ENCODE measurements at places on chromosomes 11 and 22.

DNA sequence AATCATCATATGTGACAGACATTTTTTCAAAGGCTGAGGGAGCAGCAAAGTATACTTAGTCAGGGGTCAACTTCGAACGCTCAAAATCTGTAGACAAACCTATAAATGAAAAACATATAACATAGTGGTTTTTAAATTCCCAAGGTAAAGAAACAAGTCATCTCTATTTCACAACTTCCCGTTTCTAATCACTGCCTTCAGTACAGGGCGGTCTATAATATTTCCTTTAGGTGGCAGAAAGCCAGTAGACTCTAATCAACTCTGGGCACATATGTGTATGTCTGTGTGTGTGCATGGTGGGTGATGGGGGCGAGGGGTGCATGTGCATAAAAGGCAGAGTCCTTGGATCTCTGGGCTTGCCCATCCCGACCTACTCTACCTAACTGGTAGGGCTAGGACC is 55.0 kb upstream of the ARFGAP3 start:
- no peak for DNase-seq

DNA sequence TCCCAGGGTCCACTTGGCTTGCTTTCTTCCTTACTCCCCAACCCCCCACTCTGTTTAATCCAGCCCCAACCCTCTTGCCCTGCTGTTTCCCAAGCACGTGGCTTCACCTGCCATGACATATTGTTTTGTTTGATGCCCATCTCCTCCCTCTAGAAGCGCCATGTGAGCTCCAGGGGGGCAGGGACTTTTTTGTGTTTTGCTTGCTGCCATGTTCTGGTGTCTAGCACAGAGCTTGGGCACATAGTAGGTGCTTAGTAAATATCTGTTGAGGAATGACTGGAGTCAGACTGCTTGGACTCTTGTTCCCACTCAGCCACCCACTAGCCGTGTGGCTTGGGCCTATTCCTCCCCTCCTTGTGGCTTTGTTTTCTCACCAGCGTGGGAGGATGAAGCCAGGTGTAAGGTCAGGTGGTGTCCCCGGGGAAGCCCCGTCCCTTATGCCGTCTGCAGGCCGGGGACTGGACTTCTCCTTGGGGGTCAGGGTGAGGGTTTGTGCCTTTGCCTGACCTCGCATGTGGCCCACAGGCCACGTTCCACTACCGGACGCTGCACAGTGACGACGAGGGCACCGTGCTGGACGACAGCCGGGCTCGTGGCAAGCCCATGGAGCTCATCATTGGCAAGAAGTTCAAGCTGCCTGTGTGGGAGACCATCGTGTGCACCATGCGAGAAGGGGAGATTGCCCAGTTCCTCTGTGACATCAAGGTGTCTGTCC is 3.8 kb downstream of the AIP start:
- peak; percentile 86 for DNase-seq

GRCh38 chr11:57203882-57204480 is 22.2 kb downstream of the LRRC55 start:
- no peak for DNase-seq

DNA sequence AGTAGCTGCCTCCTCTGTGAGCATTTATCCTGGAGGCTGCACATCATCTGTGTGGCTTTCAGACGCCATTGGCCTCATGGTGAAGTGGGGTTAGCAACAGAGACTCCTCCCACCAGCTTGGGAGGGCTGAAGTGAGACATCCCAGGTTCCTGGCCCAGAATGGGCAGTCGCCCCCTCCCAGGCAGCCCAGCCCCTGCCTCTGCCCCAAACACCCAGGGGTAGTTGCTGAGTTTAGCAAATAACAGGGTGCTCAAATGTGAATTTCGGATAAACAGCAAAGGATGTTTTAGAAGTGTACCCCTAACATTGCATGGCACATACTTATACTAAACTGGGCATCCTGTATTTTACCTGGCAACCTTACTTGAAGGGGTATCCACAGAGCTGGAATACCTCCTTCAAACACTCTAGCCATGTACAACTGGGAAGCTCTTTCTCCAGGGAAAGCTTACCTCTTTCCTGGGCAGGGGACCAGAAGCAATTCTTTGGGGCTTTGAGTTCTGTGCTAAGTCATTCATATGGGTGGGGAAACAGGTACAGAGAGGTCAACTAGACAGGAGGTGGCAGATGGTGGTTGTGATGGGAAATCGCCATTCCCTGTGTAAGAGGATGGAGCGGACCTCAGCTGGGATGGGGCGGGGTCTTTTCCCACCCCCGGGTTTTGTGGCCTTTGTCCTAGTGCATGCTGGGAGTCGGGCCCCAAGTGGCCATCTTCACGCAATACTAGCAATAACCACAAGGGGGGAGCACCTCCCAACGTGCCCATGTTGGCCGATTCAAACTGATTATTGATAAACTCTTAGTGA is 19.3 kb downstream of the MTFP1 start:
- peak; percentile 83 for DNase-seq

GRCh38 chr11:57512646-57513451 is 2.7 kb downstream of the SLC43A1 start:
- no peak for DNase-seq

DNA sequence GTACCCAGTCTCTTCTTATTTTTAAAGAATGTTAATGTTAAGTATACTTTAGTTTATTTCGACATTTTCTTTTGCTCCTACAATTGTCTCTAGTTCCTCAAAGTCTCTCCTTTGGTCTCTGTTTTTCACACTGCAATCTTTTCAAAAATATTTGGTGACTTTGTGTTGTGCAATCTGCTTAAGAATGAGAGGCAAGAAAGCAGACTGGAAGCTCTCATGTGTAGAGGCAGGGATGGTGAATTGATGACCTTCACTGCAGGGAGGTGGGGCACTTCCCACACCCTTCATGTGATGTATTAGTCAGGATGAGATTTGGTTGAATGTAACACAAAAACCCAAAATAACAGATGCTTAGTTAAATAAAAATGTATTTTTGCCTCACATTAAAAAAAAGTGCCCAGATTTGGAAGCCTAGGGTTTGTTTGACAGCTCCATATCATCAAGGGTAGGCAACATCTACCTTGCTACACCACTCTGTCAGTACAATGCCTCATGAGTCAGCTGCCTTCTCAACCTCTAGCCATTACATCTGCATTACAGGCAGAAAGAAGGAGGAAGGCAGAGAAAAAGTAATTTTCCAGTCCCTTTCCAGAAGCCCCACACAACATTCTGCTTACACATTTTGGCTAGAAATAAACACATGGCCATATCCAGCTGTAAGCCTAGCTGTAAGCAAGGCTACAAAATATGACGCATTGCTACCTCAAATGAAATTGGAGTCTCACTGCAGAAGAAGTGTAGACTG is 3.8 kb upstream of the MMP27 start:
- no peak for DNase-seq

- DNase-seq = no peak
Observed at GRCh38 chr22:39073981-39074380, 3.1 kb upstream of the APOBEC3G start.

- DNase-seq = no peak
Observed at GRCh38 chr11:1750840-1751530, 590 bp upstream of the IFITM10 start.

GRCh38 chr11:72932132-72932570 is 117.9 kb downstream of the ATG16L2 start:
- no peak for DNase-seq

GRCh38 chr11:114326151-114326550 is 30.0 kb downstream of the NNMT start:
- DNase-seq = no peak

DNA sequence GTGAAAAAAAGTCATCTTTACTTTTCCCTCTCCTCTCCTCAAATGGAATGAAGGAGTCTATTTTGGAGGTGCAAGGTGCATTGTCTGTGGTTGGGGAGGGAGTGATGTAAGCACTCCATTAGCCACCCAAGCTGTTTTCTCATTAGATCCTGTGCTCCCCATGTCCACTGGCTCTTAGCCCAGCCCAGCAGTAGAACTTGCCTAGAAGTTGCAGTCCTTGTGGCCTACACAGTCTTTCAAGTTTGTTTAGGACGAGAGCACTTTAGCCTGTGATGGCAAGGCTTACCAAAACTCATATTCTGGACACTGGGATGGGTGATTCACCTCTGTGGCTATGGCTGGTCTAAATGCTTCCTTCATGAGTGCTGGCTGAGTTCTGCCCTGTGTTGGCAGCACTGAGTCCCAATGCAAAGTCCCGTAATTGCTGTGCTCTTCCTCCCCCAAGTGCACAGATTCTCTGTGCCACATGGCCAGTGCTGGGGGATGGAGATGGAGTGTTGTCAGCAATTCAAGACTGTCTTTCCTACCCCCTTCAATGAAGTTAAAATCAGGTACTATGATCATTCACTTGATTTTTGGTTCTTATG is 15.8 kb downstream of the SLC22A25 start:
- no peak for DNase-seq

- DNase-seq = no peak
Observed at GRCh38 chr11:64987998-64988854, 8.5 kb downstream of the BATF2 start.

DNA sequence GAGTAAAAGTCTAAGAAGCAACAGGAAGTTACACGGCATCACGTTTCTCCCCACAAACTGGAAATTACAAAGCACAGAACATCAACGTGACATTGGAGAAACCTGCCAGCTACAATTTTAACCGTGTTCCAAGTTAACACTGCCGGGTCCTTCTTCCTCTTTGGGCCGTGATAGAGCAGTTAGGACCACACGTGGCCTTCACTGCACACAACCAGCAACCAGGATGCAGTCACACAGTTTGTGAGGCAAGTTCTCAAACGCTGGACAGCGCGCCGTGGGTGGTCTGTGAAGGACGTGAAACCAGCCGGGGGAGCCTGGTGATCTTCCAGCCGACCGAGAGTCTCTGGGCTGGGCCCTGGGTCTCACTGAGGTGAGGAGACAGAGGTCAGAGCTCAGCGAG is 14.6 kb downstream of the C11orf21 start:
- no peak for DNase-seq

DNA sequence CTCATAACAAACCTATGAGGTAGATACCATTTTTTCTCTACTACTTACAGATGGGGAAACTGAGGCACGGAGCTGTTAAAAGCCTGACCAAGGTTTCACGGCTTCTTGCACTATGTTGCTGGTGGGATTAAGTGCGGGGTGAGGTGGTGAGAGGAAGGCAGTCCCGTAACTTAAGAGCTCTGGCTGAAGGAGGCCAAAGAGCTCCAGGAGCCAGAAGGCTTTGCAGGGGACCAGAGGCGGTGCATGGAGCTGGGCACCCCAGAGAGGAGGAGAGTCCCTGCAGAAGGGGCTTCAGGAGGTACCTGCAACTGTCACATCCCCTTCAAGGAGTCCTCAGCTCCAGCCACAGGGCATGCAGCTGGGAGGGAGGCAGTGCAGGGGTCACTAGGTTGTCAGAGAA is 4.1 kb downstream of the CHRM4 start:
- DNase-seq = no peak

GRCh38 chr22:39290724-39291161 is 28.7 kb downstream of the RPL3 start:
- DNase-seq = no peak

DNA sequence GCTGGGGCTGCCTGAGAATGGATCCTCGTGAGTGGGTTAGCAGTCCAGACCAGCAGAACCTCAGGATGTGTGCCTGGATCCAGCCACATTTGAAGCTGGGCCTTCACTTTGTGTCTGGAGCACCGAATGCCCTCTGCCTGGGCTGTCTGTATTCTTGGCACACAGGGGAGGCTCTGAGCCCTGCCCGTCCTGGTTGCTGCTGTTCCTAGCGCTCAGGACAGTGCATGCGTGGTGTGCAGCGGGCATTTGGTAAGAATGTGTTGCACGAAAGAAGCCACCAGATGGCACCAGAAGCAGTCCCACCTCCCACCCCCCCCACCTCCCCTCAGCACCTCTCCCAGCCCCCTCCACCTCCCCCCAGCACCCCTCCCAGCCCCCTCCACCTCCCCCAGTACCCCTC is 4.1 kb upstream of the MAPK11 start:
- peak; percentile 79 for DNase-seq

DNA sequence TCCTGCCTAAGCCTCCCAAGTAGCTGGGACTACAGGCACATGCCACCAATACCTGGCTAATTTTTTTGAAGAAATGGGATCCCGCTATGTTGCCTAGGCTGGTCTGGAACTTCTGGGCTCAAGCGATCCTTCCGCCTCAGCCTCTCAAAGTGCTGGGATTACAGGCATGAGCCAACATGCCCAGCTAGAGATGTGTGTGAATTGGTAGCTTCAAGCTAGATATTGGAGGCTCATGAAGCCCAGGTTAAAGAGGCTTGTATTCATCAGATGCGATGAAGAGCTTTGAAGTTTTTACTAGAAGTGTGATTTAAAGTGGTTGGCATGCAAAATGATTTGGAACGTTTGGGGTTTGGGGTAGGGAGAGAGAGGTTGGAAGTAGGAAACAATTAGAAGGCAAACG is 19.6 kb downstream of the NF2 start:
- no peak for DNase-seq

- no peak for DNase-seq
Observed at GRCh38 chr11:8257003-8257664, 6.5 kb downstream of the LMO1 start.

GRCh38 chr11:118621071-118621783 is 13.8 kb downstream of the PHLDB1 start:
- no peak for DNase-seq

All from GM20000 (cell line).